ENCODE measurements at places on chromosomes 6 and 20.

DNA sequence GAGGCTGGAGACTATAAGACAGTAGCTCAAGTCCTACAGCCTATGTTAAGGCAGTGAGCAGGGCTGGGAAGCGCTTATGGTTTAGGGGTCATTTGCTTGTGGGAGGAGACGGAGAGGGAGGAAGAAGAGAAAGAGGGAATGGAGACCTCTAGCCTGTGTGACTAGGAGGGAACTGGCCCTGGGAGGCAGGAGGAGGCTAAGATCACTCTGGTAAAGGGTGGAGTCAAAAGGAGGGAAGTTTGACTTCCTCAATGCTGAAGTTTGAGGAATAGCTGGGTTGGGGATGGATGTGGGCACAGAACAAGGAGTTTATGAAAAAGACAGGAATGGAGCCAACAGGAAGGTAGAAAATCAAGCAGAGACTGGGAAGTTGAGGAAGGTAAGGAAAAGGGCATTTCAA, 6.4 kb upstream of the BACH2 start:
- DNase-seq = no peak

DNA sequence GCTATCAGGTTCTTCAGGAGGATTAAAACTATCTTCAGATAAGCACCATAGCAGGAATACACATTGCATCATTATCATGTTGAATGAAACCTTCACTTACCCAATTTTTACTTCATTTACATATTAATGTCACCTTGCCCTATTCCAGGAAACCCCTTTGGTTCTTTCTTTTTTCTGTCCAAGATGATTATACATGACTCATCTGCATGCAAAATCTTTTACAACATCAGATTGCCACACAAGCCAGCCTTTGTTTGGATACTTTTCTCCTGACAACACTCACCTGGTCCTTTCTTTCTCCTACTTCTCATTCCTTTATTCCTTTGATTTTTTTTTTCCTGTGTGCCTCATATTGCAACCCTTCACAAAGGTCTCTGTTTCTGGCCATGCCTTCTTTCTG, 200.5 kb upstream of the POU3F2 start:
- DNase-seq = no peak

DNA sequence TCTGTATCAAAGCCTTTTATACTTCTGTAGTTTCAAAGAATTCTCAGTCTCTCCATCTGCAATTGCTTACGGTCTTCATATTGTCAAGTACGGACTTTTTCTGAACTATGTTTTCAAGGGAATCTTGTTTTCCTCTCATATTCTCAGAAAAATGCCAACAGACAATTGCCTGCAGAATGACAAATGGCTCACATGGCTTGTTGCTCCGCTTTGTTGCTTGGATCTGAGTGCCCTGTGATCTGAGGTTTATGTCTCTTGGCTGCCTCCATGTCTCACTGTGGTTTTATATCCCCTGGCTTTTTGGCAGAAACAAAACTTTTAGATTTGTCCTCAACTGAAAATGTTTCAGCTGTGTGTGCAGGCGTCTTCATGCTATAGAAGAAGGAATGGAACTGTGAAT, 285.4 kb upstream of the CHD6 start:
- no peak for DNase-seq

GRCh38 chr6:169044381-169045230, 209.0 kb downstream of the THBS2 start:
- DNase-seq = no peak

GRCh38 chr6:56005426-56005825, 130.0 kb upstream of the BMP5 start:
- DNase-seq = no peak

- no peak for DNase-seq
These were observed 245.2 kb downstream of the HAO1 start for GRCh38 chr20:7695051-7695495.

DNA sequence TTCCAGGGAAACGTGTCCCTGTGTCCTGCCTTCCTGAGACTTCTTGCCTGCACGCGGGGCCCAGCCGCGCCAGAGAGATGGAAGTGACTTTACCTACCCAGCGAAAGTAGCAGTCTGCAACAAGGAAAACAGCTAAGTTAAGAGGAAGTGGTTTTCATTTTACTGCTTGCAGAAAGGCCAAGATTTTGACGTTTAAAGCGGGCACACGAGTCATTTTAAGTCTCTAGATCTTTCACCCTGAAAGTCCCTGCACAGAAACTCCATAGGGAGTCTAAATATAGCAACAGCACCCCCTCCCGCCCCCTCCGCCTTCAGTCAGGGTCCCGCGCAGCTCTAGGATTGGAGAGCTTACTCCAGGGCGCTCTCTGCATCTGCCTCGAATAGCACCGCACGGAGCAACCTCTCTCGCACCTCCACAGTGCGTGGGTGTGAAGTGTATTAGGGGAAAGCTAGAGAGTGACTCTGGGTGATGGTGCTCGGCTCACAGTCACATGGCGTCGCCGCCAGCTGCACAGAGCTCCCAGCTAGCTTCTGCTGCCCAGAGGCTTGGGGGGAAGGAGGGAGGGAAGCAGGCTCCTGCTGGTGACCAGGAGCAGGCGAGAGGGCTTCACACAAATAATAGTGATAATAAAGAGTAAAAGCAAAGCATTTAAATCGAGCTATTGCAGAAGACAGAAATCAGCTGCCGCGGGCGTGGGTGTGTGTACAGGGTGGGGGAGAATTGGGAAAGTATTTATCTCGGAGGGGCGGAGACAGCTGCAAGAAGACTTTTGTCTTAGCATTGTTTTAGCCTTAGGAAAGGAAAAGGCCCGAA, 1.8 kb upstream of the KCNQ5 start:
- peak; percentile 40 for DNase-seq

GRCh38 chr6:11492464-11493290, 44.9 kb upstream of the TMEM170B start:
- no peak for DNase-seq

- DNase-seq = no peak
These were observed 126.9 kb downstream of the KCNQ5 start for GRCh38 chr6:72748759-72749158.

DNA sequence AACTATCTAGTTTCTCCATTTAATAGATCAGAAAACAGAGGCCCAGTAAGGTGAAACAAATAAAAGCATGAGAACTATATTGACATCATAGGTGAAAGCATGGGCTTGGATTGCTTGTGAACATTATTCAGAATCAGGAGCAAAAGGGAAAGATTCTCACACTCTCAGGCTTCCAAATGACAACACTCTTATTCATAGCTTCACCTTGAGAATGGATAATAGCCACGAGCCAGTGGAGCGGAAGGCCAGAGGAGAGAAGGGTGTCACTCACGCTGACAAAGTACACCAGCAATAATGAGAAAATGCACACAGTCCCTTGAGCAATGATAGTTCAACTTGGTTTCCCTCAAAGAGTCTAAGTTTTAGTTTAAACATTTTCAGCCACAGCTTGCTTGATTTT, 339.0 kb downstream of the TPBG start:
- DNase-seq = no peak

DNA sequence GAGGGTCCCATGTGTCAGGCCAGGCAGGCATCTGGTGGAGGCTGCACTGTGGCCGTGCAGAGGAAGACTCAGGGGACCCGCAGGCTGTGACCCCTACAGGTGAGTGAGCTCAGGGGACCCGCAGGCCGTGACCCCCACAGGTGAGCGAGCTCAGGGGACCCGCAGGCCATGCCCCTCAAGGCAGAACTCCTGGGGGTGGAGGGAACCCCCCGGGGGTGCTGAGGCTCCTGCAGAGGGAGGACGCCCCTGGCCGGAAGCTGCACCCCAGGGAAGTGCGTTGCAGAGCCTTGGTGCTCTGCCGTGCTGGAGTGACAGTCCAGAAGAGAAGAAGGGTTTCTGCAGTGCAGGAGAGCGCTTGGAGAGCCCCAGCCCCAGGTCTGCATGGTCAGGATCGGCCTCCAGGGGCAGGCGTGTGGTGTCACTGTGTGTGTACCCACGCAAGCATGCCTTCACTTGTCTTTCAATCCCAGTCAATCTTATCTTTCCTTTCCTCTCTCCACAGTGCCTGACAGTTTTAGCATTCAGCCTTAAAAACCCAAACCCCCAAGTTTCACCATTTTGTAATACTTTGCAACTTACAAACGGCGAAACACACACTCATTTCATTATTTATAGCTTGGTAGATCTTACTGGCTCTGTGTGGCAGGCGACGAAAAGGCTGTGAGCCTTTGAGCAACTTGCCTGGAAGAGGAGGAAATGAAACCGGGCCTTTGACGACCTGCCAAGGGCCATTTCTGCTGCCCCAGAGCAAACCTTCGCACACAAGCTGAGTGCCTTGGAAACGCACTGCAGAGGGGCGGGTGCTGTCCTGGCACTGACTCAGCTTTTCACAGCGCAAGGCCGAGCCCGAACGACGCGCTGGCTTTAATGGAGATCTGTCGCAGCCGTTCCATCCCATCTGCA, 101.4 kb upstream of the AGPAT4 start:
- no peak for DNase-seq

DNA sequence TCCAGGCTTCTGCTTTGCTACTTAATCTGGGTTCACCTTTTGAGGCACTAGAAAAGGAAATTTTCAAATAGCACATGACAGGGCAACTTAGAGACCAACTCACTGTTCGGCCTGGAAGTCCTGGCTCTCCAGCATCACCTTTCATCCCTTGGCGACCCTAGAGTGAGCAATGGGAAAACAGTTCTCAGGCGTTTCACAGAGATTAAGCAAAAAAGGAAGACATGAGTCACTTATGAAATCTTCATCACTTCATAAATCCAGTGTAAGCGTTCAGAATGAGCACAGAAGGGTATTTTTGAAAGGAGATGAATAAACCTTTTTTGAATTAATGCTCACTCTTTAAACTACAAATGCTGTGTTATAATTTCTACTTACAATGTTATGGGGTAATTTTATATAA, 104.0 kb downstream of the COL12A1 start:
- DNase-seq = no peak

Measured in CD4-positive, alpha-beta T cell (primary cell).